ENCODE measurements at places on chromosomes 7 and 10.
A peak's percentile ranks its signal among the peaks of the same experiment; 100 is the strongest.

DNA sequence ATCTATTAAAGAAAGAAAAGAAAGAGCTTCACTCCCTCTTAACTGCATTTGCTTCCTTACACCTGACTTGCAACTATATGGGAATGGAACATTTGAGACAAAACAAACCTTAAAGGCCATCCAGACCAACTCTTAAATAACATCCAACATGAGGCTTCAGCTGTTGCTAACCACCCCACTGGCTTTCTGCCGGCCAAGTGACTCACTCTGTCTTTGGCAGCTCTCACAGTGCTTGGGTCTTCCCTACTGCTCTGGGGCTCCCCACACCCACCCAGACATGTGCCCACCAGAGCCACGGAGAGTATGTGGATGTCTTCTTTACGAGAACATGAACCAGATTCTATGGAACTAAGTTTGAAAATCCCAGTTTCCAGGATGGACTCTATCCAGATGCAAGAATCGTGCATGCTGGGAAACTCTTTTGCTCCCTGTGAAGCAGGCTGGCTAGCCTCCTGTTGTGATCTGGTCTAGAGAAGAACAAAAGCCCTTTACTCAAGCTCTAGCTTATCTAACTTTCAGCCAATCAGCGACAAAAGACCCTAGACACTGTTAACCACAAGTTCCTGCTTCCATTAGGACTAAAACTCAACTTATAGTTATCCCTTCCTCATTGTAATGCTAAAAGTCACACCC is 245.7 kb downstream of the TCERG1L start:
- no peak for DNase-seq

DNA sequence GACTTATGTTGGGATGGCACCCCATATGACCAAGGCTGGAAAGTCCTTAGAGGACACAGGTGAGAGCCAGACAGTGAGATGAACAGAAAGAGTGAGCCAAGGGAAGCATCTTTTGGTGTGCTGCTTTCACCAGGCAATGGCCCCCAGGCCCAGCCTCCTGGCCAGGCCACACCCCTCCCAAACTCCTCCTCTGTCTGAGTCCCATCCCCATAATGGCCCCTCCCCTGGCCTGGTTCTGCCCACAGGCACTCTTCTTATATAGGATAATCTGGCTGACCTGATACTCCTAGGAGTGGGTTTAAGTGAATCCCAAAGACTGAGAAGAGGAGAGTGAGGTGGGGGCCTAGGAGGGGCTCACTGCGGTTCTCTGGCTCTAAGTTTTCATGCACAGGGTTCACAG is 252.5 kb downstream of the RPS24 start:
- DNase-seq, result no peak

DNA sequence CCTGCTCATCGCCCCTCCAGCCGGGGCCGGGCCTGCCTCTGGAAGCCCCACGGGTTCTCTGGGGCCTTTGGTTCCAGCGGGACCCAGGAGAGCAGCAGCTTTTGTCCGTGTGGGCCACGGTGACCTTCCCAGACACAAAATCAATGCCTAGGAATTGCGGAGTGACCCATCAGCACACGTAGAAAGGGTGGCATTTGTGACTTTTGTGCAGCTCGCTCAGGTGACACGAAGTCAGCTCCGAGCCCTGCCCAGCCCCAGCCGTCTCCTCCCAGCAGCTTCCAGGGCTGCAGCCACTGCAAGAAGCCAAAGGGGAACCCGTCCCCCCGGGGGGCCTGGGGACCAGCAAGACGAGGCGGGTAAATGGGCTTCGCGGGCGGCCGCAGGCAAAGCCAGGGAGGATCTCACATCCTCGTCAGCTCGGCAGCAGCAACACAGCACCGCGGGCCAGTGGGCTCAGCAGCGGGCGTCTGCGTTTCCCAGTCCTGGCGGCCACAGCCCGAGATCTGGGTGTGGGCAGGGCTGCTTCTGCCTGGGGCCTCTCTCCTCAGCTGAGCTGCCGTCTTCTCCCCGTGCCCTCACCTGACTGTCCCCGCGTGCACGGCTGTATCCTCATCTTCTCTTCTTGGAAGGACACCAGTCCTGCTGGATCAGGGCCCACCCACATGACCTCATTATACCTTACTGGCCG is 88.5 kb downstream of the PAXIP1 start:
- DNase-seq, result no peak

DNA sequence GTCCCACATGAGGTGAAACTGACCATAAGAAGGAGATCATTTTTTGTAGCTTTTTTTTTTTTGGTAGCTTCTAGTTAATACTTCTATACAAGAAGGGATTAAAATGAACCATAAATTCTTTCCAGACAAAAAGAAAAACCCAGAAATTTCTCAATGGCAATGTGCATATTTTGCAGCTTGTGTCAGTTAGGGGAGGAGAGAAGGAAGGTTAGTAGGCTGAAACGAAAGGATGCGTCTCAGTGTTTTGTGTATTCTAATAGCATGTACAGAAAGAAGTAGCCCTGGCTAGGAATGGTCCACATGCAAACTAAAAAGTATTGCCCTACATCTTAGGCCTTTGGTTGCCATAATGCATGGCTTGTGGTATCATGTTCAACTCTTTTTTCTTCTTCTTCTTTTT is 90.6 kb downstream of the CACNB2 start:
- no peak for DNase-seq

GRCh38 chr7:141462958-141463357 is 88.3 kb upstream of the AGK start:
- no peak for DNase-seq

DNA sequence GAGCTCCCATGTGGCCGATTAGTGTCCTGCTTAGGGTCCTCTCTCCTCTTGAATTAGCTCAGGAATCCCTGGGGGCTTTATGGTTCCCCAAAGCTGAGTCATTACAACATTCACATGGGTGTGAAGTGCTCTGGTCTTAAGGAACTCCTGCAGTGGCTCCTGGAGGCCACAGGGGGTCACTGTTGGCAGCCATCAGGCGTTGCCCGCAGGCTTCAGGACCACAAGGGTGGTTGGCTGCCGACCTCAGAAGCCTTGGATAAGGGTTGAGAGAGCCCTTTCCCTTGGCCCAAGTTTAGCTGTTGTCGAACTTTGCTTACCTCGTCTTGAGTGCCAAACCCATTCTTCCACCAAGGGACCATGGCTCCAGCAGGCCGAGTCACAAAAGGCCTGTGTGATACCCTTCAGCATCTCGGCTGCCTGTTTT is 61.7 kb downstream of the SH2D4B start:
- DNase-seq, result peak; percentile 42

DNA sequence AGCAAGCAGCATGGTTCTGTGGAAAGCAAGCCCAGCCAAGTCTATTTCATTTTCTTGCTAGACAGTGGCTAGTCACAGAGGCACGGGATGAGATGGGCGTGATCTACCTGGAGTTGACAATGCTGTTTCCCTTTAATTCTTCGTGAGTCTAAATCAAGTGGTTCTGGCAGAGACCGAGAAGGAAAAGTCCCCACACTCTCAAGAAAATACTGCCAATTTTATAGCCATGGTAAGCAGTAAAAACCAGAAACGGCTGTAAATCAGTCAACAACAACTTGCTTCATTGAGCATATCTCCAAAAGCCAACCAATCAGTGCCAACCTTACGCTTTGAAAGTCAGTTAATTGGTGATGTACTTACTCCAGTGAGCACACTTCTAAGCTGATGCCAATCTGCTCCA is 223.4 kb downstream of the SEC23IP start:
- no peak for DNase-seq

DNA sequence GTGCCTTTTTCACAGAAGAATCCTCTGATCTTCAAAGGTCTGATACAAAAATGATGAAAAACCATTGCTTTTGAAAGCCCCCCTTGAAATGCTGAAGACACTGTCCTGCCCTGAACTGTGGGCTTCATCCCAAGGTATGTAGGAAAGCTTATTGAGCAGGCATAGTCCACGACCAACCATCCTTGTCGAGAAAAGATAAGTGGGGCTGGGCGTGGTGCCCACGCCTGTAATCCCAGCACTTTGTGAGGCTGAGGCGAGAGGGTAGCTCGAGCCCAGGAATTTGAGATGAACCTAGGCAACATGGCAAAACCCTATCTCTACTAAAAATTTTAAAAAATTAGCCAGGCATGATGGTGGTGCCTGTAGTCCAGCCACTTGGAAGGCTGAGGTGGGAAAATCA is 25.6 kb downstream of the TACR2 start:
- no peak for DNase-seq

DNA sequence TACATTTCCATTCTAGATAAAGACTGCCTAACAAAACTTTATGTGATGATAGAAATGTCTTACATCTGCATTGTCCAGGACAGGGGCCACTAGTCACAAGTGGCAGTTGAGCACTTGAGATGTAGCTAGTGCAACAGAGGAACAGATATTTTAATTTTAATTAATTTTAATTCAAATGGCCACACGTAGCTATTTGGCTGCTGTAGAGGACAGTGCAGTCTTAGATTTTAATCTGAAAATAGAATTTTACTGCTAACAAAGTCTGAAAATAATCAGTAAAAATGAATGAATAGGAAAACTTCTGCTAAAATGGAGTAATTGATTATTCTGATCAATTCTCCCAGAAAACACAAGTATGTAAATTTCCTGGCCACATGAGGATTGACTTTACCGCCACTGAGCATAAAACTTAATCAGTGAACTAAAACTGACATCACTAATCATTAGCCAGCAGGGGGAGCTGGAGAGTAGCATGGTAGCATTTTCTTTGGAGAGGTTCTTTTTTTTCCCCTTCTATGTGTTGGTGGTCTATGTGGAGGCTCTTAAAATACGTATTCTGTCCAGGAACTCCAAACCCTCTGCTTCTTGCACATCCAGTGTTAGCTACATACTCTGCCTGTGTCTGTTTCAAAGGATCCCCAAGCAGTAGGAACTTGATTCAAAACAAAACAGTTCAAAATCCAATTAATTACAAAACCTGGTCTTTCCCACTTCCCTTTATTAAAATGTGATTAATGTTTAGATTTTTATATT is 52.1 kb downstream of the TSPAN12 start:
- peak; percentile 27 for DNase-seq

- DNase-seq, result no peak
Observed at GRCh38 chr7:149450821-149451220, 10.0 kb downstream of the ZNF777 start.

- peak; percentile 43 for DNase-seq
Observed at GRCh38 chr10:79069325-79070080, 737 bp downstream of the ZMIZ1 start.

GRCh38 chr10:43594944-43595589 is 11.2 kb upstream of the ZNF485 start:
- peak; percentile 63 for DNase-seq

DNA sequence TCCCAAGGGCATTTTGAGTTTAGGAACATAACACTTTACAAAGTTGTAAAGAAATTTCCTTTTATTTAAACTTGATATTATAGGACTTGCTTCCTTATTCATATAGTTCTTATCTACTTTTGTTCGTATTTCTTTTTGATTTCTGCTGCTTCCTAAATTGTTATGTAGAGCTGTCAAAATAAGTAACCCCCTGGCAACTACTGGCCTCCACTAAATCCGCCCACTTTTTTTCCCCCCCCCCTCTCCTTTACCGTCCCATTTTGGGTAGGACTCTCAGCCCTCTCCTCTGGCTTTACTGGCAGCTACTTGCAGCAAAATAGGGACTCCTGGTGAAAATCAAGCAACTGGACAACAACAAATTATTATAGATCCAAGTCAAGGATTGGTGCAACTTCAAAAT is 1.1 kb downstream of the SP4 start:
- no peak for DNase-seq

GRCh38 chr7:30276203-30276900 is 8.0 kb upstream of the ZNRF2 start:
- DNase-seq, result peak; percentile 56

GRCh38 chr10:6917125-6917524 is 337.0 kb upstream of the PRKCQ start:
- DNase-seq, result no peak

- DNase-seq, result no peak
Observed at GRCh38 chr10:113550365-113550764, 2.5 kb upstream of the HABP2 start.
